Neural crest cell (in vitro differentiated cells): ENCODE measurements at places on chromosomes 3 and 15. TPM values are rescaled to one million over a fixed set of nuclear protein-coding genes. Genes with fewer than 3 reads are reported as not detected.

GRCh38 chr15:59993041-59993750 is 10.9 kb upstream of the FOXB1 start:
- peaks cover 90% of the 10 kb centered on the region for H3K27me3 ChIP-seq
- no peak for DNase-seq
- no peak overlapping the region for H3K4me3 ChIP-seq
- H3K27ac ChIP-seq = no peak overlapping the region

GRCh38 chr3:186413615-186414415 is 51.8 kb upstream of the DGKG start:
- no peak overlapping the region for H3K27ac ChIP-seq
- H3K27me3 ChIP-seq = peaks cover 63% of the 10 kb centered on the region
- H3K36me3 ChIP-seq = no peaks in the 10 kb centered on the region
- H3K4me1 ChIP-seq = peaks cover 12% of the 10 kb centered on the region
- DNase-seq = no peak

DNA sequence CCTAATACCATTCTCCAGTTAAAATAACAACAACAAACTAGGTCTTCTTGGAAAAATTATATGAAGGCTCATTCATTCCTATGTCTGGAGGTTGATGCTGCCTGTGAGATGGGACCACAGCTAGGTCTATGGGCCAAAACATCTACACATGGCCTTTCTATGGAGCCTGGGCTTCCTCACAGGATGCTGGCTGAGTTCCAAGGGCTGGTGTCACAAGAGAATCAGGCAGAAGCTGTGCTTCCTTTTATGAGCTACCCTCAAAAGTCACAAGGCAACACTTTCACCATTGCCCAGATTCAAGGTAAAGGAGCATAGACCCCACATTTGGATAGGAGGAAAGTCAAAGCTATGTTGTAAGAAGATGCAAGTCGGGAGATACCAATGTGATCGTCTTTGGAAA is 4.6 kb upstream of the RTP2 start:
- no peaks in the 10 kb centered on the region for H3K27me3 ChIP-seq
- DNase-seq = no peak
- H3K36me3 ChIP-seq = no peaks in the 10 kb centered on the region

DNA sequence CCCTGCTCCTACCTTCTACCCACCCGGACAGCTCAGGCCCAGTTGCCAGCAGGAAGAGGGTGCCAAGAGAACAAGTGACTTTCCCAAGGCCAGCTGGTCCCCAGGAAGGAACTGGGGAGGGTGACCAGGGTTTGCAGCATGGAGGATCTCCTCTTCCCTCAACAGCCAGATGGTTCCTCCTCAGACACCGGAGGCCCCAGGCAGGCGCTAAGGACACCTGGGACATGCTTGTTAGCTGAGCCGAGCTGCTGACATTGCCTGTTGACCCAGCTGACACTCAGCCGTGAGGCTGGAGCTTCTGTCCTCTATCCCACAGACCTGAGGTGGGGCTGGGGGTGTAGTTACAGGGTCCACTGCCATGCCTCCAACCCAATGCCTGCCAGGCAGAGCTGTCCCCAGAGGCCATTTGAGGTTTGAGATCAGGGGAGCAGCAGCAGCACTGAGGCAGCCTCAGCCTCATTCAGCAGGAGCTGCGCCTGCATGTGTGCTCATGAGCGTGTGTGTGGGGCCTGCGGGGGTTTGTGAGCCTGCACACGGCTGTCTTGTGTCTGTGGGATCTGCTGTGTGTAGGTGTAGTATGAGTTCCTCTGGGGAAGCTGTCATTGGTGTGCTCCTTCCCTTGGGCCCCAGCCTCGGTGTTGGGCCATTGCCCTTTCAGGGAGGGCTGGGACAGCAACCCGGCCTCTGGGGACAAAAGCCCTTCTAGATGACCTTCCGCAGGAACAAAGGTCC is 7.1 kb downstream of the CPLX3 start:
- H3K36me3 ChIP-seq = no peaks in the 10 kb centered on the region
- peak overlapping the region; percentile 43 for H3K27ac ChIP-seq
- no peak overlapping the region for H3K4me3 ChIP-seq
- H3K4me1 ChIP-seq = peaks cover 8% of the 10 kb centered on the region
- no peak for DNase-seq
- peaks cover 22% of the 10 kb centered on the region for H3K27me3 ChIP-seq

DNA sequence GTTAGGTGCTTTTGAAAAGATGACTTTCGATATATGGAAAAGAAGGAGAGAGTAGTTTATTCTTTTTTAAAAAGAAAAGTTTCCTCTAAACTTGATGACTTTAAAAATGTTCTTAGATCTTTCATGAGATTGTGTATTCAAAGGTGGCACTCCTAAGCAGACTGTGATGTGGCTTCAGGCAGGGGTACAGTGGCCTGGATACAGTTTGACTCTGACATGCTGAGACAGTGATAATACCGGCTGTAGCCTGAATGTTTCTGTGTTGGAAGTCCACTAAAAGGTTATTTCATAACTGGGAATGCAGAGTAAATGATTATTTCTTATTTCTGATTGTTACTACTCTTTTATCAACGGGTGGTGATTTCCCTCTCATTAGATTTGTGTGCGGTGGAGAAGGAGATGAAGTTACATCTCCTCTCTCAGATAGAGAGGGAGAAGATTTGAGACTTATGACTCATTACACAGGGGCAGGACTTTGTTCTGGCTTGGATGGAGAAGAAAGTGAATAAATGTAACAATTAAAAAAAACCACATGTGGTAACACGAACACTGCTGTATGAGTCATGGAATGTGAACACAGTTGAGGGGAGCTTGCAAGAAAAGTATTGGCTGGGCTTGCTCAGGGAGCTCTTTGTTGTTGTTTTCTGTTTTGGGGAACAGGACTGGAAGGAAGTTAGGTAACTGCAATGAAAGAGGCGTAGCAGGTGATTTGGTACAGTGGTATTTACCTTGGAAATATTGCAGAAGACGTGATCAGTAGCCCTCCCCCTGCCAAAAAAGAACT is 21.6 kb downstream of the SPTSSB start:
- no peaks in the 10 kb centered on the region for H3K27me3 ChIP-seq
- H3K4me3 ChIP-seq = no peak overlapping the region
- H3K36me3 ChIP-seq = no peaks in the 10 kb centered on the region
- no peak overlapping the region for H3K27ac ChIP-seq

- no peaks in the 10 kb centered on the region for H3K36me3 ChIP-seq
- DNase-seq = no peak
- no peak overlapping the region for H3K27ac ChIP-seq
- H3K4me3 ChIP-seq = no peak overlapping the region
- H3K27me3 ChIP-seq = peaks cover 40% of the 10 kb centered on the region
Measured at GRCh38 chr3:133803469-133803868, 2.1 kb upstream of the SRPRB start.

DNA sequence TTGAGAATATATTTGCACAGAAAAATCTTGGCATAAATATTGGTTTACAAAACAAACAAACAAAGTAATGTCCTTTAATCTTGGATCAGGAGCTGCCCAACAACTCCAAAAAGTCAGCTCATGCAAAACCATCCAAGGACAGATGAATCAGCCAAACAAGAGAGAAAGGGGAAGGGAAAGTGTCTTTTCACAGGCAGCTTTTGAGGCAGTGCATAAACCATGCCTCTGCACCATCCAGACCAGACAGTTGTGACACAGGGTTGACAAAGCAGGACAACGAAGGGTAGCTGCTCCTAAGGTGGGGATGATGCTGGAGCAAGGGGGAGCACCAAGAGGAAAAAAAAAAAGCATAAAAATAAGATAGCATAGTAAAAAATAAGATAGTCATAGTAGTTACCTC is 8.7 kb downstream of the CD86 start:
- no peak overlapping the region for H3K27ac ChIP-seq
- no peak for DNase-seq
- H3K4me1 ChIP-seq = peaks cover 13% of the 10 kb centered on the region
- no peaks in the 10 kb centered on the region for H3K36me3 ChIP-seq
- H3K27me3 ChIP-seq = no peaks in the 10 kb centered on the region

DNA sequence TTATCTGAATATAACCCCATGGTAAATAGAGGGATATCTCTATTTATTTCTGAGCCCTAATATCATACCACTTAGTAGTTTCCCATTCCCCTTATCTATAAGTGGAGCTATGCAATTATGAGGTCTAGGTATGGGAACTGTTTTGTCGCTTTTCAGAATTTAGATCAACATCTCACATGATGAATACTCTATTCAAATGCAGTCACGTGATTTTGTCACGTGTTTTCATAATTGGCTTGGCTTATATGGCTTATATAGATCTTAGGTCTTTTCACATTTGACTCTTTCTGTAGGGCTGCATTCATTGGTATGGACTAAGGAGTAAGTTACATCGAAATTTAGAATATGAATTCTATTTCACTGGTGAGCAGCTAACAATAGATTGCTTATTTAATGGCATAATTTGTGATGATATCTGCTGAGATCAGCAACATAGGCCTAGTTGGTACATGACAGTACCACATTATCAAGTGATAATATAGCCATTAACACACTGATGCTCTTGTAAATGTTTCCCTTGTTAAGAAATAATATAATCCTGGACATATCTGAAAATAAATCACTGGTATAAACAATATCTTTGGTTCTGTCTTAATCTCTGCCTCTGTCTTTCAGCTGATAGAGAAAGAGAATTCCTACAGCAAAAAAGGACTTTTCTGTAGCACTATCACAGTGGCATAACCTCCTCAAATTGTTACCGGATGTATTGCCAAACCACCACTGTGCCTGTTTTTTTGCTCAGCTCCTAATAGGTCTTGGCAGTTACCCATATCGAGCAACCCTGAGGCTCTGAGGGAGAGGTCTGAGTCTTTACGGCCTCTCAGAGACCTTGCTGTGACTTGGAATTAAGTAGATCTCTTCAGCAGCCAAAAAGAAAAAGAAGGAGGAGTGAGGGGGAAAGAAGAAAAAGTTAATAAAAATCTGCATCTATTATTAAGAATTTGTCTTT is 357.1 kb downstream of the ZPLD1 start:
- no peaks in the 10 kb centered on the region for H3K36me3 ChIP-seq
- H3K27ac ChIP-seq = no peak overlapping the region
- no peak overlapping the region for H3K4me3 ChIP-seq
- H3K27me3 ChIP-seq = no peaks in the 10 kb centered on the region

- H3K4me1 ChIP-seq = no peaks in the 10 kb centered on the region
- H3K36me3 ChIP-seq = no peaks in the 10 kb centered on the region
- no peak overlapping the region for H3K27ac ChIP-seq
- no peak overlapping the region for H3K4me3 ChIP-seq
- no peaks in the 10 kb centered on the region for H3K27me3 ChIP-seq
Measured at GRCh38 chr3:70518356-70518755, 205.9 kb upstream of the MDFIC2 start.

DNA sequence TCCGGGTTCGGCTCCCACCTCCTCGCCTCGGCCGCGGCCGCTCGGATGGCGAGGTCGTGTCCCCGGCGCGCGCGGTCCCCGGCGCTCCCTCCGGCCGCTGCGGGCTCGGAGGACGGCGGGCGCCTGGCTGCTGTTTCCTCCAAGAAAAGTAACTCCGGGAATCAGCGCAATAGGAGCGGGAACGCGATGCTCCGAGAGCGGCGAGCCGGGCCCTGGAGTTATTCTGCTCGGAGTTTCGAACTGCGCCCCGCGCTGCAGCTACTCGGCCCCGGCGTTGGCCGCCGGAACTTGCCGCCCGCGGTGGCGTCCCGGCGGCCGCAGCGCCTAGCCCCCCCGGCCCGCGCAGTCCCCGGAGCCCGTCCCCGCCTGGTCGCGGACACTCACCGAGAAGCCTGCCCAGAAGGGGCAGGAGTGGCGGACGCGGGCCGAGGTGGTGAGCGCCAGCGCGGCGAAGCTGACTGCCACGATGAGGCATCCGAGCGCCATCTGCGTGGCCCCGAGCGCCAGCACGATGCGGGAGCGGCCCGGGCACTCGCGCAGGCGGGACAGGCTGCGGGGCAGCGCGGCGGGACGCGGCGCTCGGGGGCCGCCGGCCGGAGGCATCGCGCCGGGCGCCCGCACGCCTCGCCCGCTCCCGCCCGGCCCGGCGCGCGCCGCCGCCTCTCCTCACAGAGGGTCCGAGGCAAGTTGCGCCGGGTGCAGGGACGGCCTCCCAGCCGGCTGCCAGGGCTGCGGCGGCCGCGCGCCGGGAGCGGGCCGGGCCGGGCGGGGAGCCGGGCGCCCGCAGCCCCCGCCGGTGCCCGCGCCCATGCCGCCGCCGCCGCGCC is 251.9 kb downstream of the TJP1 start:
- DNase-seq = peak; percentile 32
- peaks cover 25% of the 10 kb centered on the region for H3K4me1 ChIP-seq
- H3K27me3 ChIP-seq = peaks cover 73% of the 10 kb centered on the region
- H3K36me3 ChIP-seq = no peaks in the 10 kb centered on the region
- no peak overlapping the region for H3K4me3 ChIP-seq

DNA sequence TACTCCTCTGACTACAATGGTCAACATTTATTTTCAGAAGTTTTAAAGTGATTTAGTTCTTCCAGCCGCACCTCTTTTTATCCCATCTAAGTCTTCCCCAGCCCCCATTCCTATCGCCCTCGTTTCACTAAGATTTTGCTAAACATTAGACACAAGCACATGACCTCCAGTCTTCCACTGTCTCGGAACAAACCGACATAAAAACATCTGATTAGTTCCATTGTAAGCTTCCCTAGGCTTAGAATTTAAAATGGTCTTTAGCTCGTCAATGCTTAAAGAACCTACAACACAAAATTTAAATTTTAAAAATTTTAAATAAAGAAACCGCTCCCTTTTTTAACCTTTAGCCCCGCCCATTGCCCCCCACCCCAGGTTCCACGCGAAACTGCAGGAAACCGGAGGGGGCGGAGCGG is 284 bp upstream of the TSC22D2 start:
- no peak for DNase-seq
- H3K27me3 ChIP-seq = no peaks in the 10 kb centered on the region
- no peaks in the 10 kb centered on the region for H3K36me3 ChIP-seq
- H3K27ac ChIP-seq = peak overlapping the region; percentile 97
- peak overlapping the region; percentile 90 for H3K4me3 ChIP-seq

DNA sequence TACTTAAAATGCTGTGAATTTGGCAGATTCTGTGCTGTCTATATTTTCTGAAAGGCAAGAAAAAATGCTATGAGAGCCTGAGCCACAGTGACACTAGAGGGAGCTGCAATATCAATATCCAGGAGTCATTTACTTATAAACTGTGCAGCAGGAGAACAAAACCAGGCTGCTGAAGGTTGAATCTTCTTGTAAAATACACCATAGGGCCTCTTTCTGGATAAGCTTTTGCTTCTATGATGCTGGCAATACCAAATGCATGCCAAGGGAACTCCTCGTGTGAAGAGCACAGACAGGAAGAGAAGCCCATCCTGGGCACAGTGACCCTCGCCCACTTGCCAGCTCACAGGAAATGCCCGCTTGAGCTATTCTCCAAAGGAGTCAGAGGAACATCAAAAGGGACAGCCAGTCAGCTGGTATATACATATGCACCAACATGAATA is 48.0 kb upstream of the TSPAN3 start:
- H3K27ac ChIP-seq = no peak overlapping the region
- peaks cover 5% of the 10 kb centered on the region for H3K4me1 ChIP-seq

DNA sequence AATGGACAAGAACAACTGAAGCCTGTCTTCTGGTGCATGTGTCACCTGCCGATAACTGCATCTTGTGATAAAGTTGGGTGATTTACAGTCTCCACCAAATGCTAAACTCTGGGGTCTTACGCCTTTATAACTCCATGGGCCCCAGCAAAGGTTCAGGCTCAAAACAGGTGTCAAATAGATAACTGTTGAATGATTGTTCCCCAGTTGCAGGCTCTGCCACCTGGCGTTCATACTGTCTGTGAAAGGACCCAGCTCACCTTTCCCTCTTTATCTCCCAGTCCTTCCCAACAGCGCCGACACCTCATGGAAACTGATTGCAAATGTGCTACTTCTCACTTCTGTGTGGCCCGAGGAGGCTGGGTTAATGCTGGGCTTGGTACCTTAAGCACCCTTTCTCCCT is 8.3 kb upstream of the SNX22 start:
- no peak for DNase-seq
- H3K4me1 ChIP-seq = peaks cover 38% of the 10 kb centered on the region
- H3K36me3 ChIP-seq = peaks cover 17% of the 10 kb centered on the region
- H3K4me3 ChIP-seq = no peak overlapping the region
- no peaks in the 10 kb centered on the region for H3K27me3 ChIP-seq

SMCO1 gene
- total RNA-seq = not detected in 2 replicates

SNRK gene
- 18.2 and 21.4 TPM in 2 replicates for total RNA-seq

AKAP13 gene
- total RNA-seq = 79.9 and 81.3 TPM in 2 replicates

PAQR9 gene
- total RNA-seq = 1.8 and 1.9 TPM in 2 replicates

CSPG5 gene
- total RNA-seq = 21.9 and 23.3 TPM in 2 replicates
